Kidney (tissue), 22 donors: ENCODE measurements at places on chromosomes 5 and 9.
A peak's percentile ranks its signal among the peaks of the same experiment; 100 is the strongest.

GRCh38 chr9:129331493-129331765 is 153.4 kb upstream of the IER5L start:
- no peak for DNase-seq

DNA sequence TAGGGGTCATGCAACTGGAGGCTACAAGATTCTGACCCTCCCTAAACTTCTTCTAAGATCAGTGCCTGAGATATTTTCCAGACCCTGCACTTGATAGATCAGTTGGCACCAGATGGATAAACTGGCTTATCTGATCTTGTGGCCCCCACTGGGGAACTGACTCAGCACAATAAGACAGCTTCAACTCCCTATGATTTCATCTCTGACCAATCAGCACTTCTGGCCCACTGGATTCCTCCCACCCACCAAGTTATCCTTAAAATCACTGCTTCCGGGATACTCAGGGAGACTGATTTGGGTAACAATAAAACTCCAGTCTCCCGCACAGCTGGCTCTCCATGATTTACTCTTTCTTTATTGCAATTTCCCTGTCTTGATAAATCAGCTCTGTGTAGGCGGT is 2180.4 kb upstream of the WWC1 start:
- no peak for DNase-seq

GRCh38 chr9:18988003-18988402 is 45.0 kb downstream of the SAXO1 start:
- DNase-seq: no peak

GRCh38 chr5:120457839-120458507 is 6.1 kb upstream of the PRR16 start:
- DNase-seq: peak; percentile 42

GRCh38 chr5:171593401-171593800 is 174.0 kb downstream of the FGF18 start:
- DNase-seq: no peak

GRCh38 chr9:113516840-113517577 is 53.5 kb downstream of the RGS3 start:
- no peak for DNase-seq

DNA sequence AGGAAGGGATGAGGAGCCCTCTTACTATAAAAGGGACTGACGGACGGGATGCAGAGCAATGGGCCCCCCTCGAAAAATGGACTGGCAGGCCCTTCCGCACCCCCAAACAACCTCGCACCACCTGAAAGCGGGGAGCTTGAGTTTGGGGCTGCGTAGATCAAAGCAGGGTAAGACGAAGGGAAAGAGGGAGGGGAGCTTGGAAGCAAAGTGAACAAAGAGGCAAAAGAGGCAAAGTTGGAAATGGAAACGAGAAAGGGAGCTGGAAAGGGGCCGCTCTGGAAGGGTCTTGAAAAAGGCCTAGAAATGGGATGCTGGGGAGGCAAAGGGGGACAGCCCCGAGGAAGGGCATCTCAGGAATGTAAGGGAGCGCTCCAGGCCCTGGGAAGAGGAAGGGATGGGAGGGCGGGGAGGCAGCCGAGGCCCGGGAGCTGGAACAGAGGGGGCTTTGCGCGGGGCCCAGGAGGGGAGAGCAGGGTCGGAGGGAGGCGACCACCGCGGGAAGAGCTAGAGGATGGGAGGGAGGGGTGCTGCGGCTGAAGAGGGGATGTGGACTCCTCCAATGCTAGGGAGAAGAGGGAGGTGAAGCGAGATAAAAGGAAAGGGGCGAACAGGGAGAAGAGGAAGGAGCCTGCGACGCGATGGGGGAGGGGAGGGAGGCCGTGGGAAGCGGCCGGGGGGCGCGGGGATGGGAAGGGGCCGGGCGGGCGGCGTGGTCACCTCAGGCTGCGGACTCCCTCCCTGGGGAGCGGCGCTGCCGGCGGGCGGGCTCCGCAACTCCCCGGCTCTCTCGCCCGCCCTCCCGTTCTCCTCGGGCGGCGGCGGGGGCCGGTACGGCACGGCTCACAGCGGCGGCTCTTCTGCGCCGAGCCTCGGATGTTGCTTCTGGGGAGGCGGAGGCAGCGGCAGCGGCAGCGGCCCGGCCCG is 577 bp downstream of the RNF145 start:
- DNase-seq: peak; percentile 61

- no peak for DNase-seq
These were observed 20.2 kb downstream of the HAVCR1 start for GRCh38 chr5:157038568-157039187.

DNA sequence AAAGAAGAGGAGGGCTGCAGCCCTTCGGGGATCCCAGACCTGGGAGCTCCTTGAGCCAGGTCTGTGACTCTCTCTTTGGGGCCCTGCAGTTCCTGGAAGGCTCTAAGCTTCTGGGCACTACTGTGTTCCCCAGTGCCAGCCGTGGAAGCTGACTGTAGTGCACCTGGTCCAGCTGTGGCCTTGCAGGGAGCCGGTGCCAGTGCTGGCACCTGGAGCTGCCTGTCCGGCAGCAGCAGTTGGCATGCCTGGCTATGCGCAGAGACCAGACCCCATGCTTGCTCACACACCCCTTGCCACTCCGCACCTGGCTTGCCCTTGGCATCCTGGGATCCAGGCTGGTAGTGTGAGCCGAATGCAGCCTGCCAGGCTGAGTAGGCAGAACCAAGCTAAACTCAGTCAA is 91.0 kb upstream of the PUM3 start:
- no peak for DNase-seq

GRCh38 chr9:9079473-9079872 is 1279.9 kb upstream of the DMAC1 start:
- DNase-seq: no peak

GRCh38 chr5:143933451-143933850 is 121.5 kb downstream of the HMHB1 start:
- DNase-seq: no peak

GRCh38 chr5:62727861-62728260 is 149.2 kb downstream of the LRRC70 start:
- DNase-seq: no peak

DNA sequence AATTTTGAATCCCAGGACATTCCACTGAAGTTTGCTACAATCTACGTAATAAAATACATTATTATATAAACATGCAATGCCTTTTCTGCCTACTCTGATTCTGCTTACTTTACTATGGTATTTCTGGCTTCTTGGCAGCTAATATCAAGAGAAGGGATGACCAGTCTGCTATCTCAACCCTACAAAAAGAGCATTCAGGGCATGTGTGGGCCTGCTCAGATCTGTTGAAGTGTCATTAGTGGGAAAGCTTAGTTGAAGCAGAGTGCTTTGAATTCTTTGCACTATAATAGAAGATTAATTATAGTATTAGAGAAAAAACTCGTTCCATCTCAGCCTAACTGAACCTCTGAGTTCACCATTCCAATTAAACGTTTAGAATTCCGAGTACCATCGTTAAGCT is 339.5 kb upstream of the ISL1 start:
- DNase-seq: no peak

GRCh38 chr9:93302586-93303257 is 118.8 kb downstream of the WNK2 start:
- DNase-seq: peak; percentile 55

DNA sequence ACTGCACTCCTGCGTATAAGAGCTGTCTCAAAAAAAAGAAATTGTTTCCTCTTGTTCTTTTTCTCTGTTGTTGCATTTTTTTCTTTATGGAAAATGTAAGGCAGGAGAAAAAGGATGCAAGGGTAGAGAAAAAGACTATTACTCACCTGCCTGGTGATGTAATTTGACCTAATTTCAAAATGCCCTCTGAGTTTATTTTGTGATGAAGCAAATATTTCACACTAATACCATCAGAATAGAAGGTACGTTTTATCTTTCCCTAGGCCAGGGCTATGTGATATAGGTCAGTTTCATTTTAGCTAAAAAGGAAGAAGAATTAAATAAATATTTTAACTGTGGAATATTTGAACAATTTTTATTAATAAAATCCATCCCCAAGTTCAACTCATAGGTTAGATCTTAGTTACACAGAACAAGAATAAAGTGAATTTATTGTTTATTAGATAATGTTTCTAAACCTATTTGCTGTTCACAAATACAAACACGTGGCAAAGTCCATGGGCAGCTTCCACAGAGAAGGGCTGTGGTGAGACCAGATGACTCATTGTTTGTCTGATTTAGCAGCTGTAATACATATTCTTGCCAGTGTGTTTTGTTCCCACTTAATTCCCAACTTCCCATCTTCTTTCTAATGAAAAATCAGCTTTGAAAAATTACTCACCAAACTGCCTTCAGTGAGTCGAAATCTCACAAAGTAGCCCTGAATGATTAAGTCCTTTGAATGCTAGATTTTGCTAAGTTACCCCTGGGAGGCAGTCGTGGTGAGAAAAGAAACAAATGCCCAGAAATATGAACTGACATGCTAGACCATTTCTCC is 52.8 kb upstream of the CCDC112 start:
- no peak for DNase-seq

- DNase-seq: peak; percentile 46
These were observed 457 bp upstream of the CDH18 start for GRCh38 chr5:19988457-19988856.

- no peak for DNase-seq
These were observed 41.8 kb downstream of the FYB1 start for GRCh38 chr5:39177631-39177964.

DNA sequence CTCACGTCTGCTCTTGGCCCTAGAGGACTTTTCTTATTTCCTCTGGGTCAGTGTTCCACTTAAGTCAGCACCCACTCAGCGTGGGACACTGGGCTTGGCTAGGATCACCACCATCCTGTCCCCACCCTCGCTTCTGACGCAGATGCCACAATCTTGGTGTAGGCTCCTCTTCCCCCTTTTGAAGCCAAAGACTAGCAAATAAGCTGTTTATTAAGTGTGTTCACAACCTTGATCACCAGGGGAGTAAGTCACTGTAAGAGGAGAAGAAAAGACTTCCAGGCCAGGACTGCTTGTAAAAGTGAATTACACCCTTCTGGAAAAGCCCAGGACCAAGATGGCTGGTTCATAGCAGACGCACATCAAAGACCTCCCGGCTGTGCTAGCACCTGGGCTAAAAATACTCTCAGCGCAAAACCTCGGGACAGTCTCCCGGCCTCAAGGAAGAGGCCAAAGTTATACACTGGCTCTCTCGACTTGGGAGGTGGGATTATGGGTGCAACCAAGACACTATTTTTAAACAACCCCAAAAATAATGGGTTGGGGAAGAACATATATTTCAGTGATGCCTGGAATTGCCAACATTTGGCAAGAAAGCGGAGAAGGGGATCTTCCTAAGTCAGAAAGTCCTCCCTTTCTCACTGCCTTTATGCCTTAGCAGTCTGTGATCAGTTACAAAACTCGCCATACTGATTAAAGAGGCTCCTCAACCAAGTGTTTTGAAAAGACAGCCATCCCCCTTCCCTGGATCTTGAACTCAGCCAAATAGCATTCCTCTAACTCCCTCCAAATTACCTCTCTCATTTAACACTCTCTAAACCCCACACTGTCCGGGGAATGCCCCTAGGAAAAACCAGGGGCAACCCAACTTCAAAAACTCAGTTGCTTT is 69.4 kb downstream of the RAPGEF1 start:
- peak; percentile 41 for DNase-seq

DNA sequence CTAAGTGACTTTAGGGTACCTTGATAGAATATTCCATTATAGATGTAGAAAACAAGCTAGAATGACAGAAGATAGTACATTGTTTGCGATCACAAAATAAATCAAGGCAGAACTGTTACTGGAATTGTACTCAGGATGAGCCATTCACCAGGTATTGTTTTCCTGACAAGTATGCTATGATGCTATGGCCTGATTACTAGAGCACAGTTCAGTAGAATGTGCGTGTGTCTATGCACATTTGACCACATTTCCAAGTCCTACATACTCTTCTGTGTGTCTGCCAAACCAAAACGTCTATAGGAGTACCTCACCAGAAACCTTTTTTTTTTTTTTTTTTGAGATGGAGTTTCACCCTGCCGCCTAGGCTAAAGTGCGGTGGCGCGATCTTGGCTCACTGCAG is 43.3 kb upstream of the CDC42SE2 start:
- DNase-seq: no peak

GRCh38 chr5:158880483-158881001 is 219.2 kb downstream of the EBF1 start:
- DNase-seq: no peak

GRCh38 chr9:92599938-92600461 is 64.2 kb upstream of the ECM2 start:
- DNase-seq: peak; percentile 13

DNA sequence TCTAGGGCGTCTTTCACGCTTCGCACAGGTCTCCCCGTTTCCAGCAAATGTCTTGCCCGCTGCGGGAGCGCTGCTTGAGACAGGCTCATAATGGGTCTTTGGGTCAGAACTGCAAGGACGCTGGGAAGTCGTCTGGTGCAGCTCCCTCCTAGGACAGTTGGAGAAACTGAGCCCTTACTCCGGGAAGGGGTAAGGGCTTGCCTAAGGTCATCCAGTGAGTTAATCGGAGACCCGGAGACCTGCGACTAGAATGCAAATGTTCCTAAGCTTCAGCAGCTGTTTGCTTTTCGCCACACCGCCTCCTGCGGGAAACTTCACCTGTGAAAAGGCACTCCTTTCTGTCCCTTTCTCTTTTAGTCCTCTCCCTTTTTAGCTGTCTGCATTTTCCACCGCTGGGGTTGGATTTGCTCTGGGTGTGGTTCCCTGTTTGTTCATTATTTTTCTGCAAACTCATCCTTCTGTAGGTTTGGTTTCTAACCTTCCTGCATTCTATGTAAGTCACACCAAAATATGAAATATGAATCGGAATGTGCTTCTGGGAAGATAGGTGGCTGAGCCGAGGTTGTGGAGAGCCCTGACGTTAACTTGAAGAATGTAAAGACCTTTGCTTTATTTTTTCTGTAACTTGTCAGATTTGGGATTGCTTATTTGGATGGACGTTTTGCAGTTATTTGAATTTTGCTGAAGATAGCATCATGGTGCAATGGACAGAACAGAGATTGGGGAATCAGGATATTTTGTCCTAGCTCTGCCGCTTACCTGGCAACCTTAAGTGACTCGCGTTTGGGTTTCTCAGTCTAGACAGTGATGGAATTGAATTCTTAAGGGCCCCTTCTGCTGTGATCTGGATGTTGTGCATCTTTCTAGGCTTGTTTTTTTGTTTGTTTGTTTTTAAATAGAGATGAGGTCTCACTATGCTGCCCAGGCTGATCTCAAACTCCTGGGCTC is 909 bp downstream of the SLC36A1 start:
- no peak for DNase-seq

GRCh38 chr5:178361657-178362445 is 129.2 kb upstream of the PHYKPL start:
- DNase-seq: no peak

GRCh38 chr9:112186695-112187094 is 11.6 kb upstream of the SUSD1 start:
- no peak for DNase-seq

DNA sequence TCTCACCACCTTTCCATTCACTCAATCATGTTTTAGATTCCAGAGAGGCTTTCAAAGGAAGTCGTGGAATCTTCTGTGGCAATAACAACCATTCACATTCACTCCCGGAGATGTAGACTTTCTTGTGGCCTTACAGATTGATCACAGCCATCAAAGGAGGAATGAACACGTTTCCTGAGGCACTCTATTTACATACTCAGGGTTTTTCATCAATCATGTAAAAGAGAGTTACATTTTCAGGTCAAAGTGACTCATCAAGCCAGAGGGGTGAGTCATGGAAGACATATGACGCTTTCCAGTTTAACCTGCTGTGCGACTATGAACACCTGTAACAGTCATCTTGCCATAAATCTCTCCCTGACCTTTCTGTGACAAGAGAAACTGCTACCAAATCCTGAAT is 39.3 kb upstream of the RAD23B start:
- no peak for DNase-seq

- DNase-seq: no peak
These were observed 19.2 kb downstream of the KCTD16 start for GRCh38 chr5:144189800-144190429.
